CD8-positive, alpha-beta memory T cell (primary cell): ENCODE measurements at places on chromosomes 12 and 14. TPM values are rescaled to one million over a fixed set of nuclear protein-coding genes. Genes with fewer than 3 reads are reported as not detected.

DNA sequence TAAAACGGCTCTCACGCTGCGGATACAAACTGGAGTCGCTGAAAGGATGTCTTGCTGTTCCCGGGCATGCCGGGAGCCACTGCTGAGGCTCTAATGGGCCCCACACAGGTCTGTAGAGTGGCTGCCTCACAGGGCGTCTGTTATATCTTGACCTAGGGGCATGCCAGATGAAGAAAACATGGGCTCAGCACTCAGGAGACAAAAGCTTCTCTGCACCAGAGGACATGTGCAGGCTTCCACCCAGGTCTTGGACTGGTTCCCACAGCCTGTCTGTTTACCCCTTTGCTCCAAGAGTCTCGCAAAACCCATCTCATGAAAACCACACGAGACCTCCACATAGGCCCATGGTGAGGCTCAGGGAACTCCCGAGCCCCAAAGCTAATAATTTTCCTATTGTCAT is 134.2 kb downstream of the RPS29 start:
- DNase-seq, result no peak
- H3K27ac ChIP-seq, result no peak overlapping the region
- no peaks in the 10 kb centered on the region for H3K36me3 ChIP-seq
- H3K27me3 ChIP-seq, result no peaks in the 10 kb centered on the region

DNA sequence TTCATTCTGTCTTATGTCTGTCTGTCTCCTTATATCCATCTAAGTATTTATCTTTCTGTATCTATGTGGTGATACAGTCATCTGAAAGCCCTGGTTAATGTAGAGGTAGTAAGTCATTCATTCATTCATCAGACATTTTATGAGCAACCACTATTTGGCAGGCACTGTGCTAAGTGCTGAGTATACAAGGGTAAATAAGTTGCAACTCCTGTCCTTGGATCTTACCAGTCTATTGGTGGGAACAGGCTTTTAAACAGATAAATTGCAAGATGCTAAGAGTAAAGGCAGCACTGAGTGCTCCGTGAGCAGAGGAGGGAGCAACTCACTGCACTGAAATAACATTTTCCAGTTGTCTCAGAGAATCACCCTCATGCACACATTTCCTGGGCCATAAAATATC is 68.6 kb downstream of the TMEM30B start:
- H3K4me3 ChIP-seq, result no peak overlapping the region
- no peaks in the 10 kb centered on the region for H3K27me3 ChIP-seq
- H3K4me1 ChIP-seq, result no peaks in the 10 kb centered on the region
- DNase-seq, result no peak

DNA sequence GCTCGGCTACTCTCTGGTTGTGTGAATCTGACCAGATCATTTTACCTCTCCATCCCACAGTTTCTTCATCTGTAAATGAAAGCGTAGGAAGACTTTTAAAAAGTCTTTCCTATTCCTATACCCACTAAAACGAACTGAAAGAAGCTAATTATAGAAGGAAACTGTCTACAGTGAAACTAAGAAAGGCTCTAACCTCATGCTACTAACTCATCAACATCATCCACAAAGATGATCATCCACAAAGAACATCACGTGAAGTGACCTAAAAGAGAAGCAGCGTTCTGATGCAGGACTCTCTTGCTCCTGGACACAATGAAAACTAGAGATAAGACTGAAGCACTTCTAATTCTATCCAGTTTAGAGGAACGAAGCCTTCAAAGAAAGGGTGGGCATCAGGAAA is 58.5 kb upstream of the OSBPL8 start:
- no peaks in the 10 kb centered on the region for H3K4me1 ChIP-seq
- H3K4me3 ChIP-seq, result no peak overlapping the region
- H3K27ac ChIP-seq, result no peak overlapping the region
- peaks cover 4% of the 10 kb centered on the region for H3K27me3 ChIP-seq

Gene EEA1
- 21.5 TPM for total RNA-seq
